ENCODE measurements at places on chromosomes 16 and 17.
A peak's percentile ranks its signal among the peaks of the same experiment; 100 is the strongest.

GRCh38 chr16:56604966-56605365 is 3.4 kb upstream of the MT2A start:
- DNase-seq = no peak

DNA sequence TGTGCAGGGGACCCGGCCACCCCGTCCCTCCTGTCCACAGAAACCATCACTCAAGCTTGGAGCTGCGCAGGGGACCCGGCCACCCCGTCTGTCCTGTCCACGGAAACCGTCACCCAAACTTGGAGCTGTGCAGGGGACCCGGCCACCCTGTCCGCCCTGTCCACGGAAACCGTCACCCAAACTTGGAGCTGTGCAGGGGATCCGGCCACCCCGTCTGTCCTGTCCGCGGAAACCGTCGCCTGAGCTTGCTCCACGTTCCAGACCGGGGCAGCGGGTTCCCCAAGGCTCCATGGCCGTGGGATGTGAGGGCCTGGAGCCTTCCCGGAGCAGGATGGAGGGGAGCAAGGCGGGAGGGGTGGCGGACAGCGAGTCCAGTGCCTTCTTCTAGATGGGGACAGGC is 25.2 kb downstream of the SOX8 start:
- no peak for DNase-seq

DNA sequence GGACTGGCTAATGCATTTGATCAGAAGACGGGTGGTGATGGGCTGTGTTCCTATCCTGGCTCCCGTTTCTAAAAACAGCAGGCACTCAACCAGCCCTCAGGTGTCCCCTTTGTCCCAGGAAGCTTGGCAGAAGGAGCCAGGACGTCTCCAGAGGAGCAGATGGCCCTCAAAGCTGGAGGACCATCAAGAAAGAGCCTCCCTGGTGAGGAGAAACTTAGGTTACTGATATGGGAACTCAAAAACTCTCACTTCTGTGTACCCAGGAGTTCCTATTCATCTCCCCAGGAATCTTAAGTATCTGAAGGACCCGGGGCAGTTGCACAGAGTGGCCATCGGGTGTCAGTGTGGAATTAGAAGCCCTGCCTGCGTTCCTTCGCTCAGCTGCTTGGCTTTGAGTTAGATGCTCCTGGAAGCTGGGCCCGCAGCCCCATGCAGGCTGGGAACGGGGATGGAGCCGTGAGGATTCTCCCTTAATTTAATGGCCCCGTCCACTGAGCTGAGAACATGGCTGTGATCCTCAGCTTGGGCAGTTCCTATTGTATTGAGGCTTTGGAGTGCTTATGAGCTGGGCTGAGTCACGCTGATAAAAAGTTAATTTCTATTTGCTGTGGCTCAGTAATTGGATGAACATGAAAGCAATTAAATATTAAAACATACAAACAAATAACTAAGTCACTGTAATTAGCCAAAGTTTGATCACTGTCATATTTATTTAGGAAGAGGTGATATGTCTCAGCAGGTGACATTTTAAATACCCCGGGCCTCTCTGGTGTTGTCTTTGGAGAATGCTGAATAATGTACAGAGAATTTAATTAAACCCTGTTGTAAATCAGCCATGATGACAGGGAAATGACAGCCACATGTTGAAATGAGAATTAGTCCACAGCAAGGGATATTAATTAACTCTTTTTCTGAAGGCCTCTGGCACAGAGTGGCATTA is 402.1 kb downstream of the SEC14L1 start:
- peak; percentile 62 for DNase-seq

DNA sequence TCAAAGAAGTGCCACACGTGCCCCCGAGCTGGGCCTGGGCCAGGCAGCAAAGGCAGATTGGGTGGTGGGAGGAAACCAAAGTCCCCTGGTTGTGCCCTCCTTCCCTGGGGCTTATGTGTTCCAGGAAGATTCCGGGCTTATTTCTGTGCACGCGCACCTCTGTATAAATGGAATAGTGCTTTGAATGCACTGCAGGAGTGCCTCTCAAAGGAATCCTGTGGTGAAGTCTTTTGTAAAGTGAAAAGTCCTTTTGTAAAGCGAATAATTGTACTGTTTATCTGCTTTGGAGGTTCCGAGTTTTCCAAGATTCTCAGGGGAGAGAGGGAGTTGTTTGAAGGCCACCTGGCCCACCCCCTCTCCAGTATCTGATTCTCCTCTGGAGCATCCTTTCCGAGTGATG is 26.8 kb downstream of the C17orf75 start:
- no peak for DNase-seq

DNA sequence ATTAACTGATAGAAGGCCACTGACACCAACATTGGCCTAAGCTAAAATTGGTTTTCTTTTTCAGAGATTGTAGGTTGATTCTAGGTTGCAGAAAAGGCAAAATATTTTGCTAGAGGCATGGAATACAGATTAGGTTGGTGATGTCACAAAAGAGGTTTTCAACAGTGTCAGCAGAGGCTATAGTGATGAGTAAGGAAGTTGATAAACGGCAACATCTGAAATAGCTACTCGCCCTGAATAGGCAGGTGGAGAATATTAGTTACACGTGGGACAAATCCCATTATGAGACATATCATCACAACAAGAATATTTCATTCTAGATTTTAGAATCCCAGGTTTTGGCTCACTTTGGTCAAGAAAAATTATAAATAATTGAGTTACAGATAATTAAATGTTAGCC is 1.5 kb upstream of the TOM1L1 start:
- no peak for DNase-seq
